NCI-H526 treated with DMSO at 0.1 percent for 48 hours (cell line): ENCODE measurements at places on chromosomes 6 and 20.

- peak; percentile 28 for DNase-seq
Measured at GRCh38 chr20:47540443-47541354, 39.0 kb downstream of the NCOA3 start.

- peak; percentile 63 for DNase-seq
Measured at GRCh38 chr6:158011980-158012566, 30.4 kb downstream of the SYNJ2 start.

DNA sequence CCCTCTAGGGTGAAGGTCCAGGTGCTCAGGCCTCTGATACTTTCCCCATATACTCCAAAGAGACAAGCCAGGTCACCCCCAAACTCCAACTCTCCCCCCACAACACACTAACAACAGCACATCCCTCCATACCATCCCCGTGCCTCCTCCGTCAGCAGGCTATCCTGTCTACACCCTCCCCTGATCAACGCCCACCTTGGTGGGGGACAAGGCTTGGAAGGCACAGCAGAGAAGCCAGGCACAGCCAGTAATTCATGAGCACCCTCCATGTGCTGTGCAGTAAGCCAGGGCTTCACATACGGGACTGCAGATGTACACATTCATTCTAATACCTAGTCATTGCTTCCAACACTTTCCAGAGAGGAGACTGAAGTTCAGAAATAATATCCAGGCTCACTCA is 57.6 kb downstream of the TRERF1 start:
- no peak for DNase-seq

GRCh38 chr6:37934276-37934675 is 114.7 kb downstream of the ZFAND3 start:
- DNase-seq: no peak

GRCh38 chr6:140566781-140567277 is 1192.4 kb upstream of the CITED2 start:
- DNase-seq: no peak

DNA sequence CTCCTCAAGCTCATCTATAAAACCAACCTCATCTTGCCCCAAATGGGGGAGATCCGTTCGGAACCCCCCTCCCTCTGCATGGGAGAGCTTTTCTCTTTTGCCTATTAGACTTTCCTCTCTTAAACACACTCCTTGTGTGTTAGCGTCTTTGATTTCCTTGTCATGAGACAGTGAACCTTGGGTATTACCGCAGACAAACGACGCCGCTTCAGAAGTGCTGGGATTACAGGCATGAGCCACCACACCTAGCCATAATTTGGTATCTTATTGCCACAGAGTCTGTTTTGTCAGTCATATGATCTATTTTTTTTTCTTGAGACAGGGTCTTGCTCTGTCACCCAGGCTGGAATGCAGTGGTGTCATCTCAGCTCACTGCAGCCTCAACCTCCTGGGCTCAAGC is 3.6 kb downstream of the SHLD1 start:
- no peak for DNase-seq

- no peak for DNase-seq
Measured at GRCh38 chr6:33908025-33908424, 104.2 kb upstream of the MLN start.

GRCh38 chr6:15427331-15428070 is 181.6 kb downstream of the JARID2 start:
- DNase-seq: no peak

DNA sequence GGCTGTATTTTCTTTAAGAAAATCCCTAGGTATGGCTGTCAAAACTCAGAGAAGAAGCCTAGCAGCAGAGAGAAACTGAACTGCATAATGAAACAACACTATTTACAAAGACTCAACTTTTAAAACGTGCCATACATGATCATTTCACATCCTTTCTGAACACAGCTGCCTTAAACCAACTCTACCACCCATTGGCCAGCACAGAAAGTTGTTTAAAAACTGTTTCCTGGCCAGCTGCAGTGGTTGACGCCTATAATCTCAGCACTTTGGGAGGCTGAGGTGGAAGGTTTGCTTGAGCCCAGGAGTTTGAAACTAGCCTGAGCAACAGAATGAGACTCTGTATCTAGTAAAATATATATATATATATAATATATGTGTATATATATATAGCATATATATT is 336.4 kb upstream of the SOX4 start:
- no peak for DNase-seq

DNA sequence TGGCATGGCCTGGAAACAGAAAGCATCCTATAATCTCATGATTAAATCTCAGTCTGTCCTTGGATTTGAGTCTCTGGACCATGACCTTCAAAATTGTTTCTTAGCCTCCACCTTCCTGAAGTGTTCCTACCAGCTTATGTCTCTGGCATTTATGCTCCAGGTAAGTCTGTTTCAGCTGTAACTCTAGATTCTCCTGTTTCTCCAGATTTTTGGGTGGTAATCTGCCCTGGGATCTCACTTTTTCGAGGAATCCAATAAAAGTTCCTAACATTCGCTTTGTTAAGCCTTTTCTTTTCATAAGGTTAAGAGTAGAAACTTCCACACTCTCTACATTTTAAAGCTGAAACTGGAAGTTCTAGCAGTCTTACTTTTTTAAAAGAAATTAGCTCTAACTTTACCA is 318.5 kb downstream of the C6orf118 start:
- no peak for DNase-seq

DNA sequence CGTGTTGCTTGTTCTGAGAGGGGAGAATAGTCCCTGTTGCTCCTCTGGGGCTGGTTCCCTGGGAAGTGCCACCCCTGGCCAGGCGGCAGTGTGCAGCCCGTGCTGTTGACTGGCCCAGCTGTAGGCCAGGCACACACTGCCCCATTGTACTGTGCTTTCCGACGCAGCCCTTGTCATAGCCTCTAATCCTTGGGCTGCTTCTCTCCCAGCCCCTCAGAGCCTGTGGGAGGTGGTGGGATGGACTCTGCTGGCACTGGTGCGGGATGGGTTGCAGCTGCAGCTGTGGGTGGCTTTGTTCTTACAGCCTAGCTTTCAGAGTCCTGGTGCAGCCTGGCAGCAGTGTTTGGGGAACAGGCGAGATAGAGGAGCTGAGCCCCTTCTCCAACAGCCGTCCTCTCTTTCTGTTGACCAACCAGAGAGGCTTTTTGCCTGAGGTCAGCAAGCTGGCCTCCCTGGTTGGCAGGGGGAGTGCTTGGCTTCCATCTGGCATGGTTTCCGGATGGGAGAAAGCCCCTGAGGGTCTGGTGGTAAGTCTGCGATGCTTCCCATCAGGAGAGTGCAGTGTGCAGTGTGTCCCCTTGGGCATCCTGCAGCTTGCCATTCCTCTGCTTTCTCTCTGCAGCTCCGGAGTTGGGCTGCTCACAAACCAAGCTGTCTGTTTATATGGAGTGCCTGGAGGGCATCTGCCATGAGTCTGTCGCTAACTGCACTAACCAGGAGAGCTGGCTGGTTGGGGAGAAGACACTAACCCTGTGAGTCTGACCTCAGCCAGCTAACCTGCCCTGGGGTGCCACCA is 12.1 kb downstream of the TJAP1 start:
- no peak for DNase-seq

DNA sequence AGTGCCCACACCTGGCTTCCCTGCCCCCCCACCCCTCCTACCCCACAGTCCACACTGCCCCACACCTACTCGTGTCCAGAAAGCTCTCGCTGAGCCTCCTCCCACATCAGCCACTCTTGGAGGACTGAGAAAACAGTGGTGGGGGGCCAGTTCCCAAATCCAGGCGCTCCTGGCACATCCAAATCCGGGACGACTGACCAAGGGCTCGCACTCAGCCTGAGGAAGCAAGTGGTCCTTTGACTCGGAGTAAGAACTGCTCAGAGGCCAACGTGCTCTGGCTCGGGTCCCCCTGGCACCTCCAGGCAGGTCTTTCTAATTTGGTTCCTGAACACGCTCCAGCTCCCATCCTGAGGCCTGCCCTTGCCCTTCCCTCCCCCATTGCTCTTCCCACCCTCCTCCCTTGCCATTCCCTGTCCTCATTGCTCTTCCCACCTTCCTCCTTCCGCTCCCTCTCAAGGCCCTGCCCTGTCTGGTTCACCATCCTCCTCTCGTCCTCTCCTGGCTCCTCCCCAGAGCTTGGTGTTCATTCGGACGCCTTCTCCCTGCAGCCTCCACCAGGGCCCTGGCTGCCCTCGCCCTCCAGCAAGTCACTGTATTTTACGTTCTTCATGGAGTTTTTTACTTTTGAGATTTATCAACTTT is 83.6 kb downstream of the THBS2 start:
- DNase-seq: no peak

DNA sequence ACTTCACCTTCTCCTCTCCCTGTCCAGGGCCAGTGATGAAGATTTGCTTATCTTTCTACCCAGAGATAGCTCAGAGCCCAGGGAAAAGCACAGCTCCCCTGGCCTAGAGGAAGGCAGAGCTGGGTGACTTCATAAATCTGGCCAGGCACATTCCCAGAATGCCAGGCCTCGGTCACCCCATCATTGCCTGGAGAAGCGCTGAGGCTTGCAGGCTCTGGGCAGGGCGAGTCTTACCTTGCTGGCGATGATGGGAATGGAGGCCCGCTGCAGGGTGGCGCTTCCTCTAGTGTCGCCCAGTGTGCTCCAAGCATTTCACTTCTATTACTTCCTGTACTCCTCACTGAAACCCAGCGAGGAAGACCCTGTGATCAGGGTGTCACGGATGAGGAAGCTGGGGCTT is 60.1 kb downstream of the DAAM2 start:
- DNase-seq: no peak

- no peak for DNase-seq
Measured at GRCh38 chr20:1310506-1311190, 18.3 kb downstream of the SDCBP2 start.

DNA sequence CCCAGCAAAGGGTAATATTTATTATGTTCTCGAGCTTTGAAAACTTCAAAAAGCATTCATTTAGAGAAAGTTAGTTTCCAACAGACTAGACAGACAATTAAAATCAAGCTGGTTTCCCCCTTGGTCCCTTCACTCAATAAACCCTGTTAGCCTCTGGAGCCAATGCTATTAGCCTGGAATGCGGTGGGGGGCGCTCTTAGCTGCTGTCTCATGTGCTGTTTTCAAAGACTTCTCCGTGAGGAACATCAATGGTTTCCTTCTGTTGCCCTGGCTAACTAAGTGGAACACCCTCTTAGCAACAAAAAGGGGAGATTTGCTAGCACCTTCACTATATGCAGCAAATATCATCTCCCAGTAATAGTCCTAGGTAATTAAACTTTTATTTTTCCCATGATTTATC is 86.4 kb downstream of the LY86 start:
- no peak for DNase-seq

GRCh38 chr20:50191544-50192363 is 1.1 kb downstream of the CEBPB start:
- peak; percentile 79 for DNase-seq

DNA sequence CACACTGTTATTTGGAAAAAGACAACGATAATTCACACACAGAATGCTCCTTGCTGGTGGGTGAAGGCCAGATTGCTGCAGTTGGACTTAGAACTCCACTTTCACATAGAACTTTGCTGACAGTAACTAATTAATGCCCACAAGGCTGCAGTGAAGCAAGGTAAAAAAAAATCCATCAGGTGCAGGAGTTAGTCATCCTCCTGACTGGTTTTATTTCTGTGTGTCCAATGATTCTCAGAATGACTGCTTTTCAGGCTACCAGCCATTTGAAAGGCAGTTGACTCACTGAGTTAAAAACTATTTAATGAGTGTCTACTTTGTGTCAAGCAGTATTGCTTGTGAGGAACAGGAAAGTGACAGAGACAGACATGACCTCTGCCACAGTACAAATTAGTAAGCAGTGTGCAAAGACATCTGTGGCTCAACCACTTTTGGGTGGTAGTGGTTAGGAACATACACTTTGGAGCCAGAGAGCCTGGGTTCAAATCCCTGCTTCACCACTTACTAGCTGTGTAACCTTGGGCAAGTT is 41.9 kb downstream of the ELOVL5 start:
- no peak for DNase-seq

DNA sequence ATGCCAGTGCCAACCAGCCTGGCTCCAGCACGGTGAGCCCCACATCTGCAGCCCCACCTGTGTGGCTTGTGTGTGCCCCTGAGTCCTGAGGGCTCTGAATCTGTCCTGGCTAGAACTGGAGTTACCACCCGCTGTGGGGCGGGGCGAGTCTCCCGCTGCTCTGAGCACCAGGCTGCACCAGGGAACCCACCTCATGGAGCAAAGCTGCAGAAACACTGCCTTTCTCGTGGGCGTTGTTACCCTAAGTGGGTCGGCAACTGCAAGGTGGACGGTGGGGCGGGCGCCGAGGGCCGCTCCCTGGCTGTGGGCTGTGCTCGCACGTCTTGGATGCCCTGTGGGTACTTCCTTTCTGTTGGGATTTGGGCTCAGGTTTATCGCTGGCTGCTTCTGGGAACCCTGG is 12.7 kb upstream of the ZBTB46 start:
- no peak for DNase-seq

DNA sequence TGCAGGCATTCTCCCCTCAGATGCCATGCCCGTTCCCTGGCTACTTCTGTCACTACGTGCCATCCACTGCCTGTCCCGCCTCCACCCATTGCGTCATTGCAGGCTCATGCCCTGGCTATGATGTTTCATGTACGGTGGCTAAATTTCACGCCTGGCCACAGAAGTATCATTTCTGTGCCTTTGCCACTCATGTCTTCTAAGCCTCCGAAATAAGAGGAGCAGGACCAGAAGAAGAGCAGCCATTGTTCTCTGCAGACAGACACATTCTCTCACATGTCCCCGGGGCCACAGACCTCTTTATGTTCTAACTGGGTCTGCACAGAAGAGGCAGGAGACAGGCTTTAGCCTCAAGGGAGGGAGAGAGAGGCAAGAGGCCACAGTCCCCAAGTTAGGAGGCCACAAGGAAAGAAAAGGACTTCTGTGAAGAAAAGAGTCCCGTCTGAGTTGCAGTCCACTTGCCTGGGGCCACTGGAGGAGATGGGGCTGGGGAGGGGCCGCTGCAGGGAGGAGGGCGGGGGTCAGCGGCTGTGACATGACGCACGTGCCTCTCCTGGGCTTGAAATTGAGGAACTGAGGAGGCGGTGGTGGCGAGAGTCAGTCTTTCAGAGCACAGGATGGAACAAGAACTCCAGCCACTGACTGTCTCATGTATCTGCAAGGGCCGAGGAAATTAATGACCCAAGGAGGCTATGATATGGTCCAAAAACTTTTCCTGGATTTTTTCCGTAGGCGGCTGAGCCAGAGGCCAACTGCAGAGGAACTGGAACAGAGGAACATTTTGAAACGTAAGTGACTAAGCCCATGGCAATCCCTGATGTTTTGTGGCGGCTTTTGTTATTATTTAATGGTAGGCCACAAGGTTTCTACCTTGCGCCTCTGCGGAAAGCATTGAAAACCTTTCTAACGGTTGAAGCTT is 55.9 kb downstream of the TBC1D7 start:
- no peak for DNase-seq

- DNase-seq: no peak
Measured at GRCh38 chr20:17650301-17651128, 31.5 kb downstream of the RRBP1 start.

- no peak for DNase-seq
Measured at GRCh38 chr20:54115172-54115854, 44.9 kb upstream of the BCAS1 start.

DNA sequence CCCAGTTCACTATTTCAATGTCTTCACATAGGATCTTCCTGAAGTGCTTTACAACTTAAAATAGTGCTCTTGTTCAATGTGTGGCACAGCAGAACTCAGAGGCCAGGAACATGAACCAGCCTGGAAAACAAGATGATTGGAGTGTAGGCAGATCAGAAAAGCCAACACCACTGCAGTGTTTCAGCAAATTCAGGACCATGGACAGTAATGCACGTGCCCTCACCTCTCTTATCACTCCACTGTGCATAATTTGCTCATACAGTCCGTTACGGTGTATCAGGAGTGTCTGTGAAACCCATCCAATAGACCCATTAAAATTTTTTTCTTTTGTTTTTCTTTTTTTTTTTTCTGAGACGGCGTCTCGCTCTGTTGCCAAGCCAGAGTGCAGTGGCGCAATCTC is 27.6 kb upstream of the HACE1 start:
- no peak for DNase-seq
